RWPE2 (cell line): ENCODE measurements at places on chromosomes 1 and 21.

DNA sequence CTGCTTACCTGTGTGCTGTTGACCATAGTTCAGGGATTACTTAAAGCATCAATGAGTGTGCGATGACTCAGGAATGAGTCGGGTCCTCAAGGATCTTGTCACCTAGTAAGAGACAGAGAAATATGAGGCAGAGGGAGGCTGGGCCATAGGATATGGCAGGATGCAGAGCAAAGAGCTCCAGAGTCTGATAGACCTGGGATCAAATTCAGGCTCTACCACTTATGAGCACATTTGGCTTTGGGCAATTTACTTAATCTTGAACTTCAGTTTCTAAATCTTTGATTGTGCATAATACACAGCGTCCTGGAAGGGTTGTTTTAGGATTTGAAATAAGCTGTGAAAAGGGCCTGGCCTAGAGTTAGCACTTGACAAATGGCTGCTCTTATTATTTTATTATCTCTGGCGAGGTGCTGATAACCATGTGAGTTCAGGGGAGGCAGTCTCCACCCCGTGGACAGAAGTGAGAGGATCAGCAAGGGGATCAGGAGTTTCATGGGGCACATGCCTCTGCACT lies 94.5 kb downstream of the ROR1 start:
- no peak for DNase-seq

GRCh38 chr1:230781594-230781993 lies 34.4 kb downstream of the CAPN9 start:
- DNase-seq = no peak

DNA sequence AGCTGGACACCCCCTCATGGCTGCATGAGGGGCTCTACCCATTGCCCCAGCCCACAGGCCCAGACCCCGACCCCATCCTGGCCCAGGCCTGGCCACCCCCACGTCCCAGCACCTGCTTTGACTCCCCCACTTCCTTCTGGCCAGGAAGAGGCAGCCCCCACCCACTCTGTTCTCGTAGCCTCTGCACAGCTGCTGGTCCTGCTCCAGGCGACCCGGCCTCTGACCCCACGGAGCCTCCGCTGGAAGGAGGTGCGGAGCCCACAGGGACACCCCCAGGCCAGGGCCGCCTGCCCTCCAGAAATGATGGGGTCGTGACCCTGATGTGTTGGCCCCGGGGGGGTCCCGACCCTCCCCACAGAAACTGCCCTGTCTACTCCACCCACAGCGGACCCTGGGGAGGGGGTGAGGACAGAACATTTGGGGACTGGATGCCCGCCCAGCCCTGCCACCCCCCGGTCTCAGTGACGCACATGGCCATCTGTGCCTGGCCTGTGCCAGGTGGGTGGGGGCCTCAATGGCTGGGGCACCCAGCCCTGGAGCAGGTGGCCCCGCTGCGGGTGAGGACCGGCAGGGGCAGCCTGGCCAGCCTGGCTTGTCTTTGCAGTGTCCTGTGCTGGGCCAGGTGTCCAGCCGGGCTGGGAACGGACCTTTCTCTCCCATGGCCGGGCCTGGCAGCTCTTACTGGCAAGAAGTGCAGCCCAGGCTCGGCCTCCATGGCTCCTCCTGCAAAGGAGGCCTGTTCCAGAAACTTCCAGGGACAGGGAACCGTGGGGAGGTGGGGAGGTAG lies 78.6 kb downstream of the MORN1 start:
- no peak for DNase-seq

DNA sequence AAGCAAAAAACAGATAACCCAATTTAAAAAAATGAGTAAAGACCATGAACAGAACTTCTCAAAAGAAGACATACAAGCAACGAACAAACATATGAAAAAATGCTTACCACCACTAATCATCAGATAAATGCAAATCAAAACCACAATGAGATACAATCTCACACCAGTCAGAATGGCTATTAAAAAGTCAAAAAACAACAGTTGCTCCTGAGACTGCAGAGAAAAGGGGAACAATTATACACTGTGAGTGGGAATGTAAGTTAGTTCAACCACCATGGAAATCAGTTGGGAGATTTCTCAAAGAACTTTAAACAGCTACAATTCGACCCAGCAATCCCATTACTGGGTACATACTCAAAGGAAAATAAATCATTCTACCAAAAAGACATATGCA lies 131.6 kb downstream of the PTGER3 start:
- DNase-seq = no peak

GRCh38 chr21:23936224-23936623 lies 1671.1 kb downstream of the MRPL39 start:
- DNase-seq = no peak

GRCh38 chr1:71240656-71241055 lies 159.8 kb upstream of the ZRANB2 start:
- DNase-seq = no peak

- no peak for DNase-seq
Observed at GRCh38 chr1:48251323-48251722, 28.8 kb downstream of the SLC5A9 start.
